ENCODE measurements at places on chromosomes 11 and 22. TPM values are rescaled to one million over a fixed set of nuclear protein-coding genes. Genes with fewer than 3 reads are reported as not detected.

PPP6R3 gene
- total RNA-seq: 163 TPM

PRODH gene
- 1.4 TPM for total RNA-seq

PKNOX2 gene
- total RNA-seq: not detected

MMP12 gene
- total RNA-seq: not detected

MYRF gene
- 2.8 TPM for total RNA-seq

SCN3B gene
- total RNA-seq: 0.10 TPM

USP28 gene
- total RNA-seq: 52.3 TPM

SCO2 gene
- total RNA-seq: 14.2 TPM

OR5AK2 gene
- not detected for total RNA-seq

AHNAK gene
- total RNA-seq: 844 TPM

Data from Panc1 (cell line).